ENCODE measurements at places on chromosomes 11 and 22. TPM values are rescaled to one million over a fixed set of nuclear protein-coding genes. Genes with fewer than 3 reads are reported as not detected.

DNA sequence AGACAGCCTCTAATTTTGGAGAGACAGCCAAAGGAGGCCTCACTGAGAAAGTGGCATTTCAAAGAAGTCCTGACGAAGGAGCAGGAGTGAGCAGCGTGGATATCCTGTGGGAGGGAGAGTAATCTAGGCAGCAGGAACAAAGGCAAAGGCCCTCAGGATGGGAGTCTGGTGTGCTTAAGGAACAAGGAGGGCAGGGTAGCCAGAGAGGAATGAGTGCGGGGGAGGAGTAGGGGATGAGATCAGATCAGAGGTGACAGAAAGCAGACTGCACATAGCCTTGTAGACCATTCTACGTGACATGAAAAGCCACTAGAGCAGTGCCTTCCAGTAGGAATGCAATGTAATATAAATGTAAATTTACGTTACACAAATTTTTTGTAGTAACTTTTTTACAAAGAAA lies 5.6 kb downstream of the SLC36A4 start:
- DNase-seq = no peak

DNA sequence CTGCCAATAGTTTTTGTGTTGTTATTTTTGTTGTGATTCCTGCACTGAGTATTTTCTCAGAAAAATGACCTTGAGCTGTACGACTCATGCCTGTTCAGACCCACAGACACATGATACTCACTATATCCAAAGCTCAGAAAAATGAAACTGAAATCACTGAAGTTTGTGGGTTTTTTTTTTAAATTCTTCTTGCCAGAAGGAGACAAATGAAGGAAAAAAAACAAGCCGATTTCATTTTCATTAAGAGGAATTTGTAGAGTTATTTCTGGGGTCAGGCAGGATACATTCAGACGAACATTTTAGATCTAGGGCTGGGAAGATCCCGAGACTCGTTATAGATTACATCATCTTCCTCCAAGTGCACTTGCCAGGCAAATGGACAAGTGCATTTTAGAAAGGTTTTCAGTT lies 60.4 kb downstream of the BMAL1 start:
- DNase-seq = no peak

- no peak for DNase-seq
Measured at GRCh38 chr22:47357086-47357485, 594.6 kb downstream of the TBC1D22A start.

DNA sequence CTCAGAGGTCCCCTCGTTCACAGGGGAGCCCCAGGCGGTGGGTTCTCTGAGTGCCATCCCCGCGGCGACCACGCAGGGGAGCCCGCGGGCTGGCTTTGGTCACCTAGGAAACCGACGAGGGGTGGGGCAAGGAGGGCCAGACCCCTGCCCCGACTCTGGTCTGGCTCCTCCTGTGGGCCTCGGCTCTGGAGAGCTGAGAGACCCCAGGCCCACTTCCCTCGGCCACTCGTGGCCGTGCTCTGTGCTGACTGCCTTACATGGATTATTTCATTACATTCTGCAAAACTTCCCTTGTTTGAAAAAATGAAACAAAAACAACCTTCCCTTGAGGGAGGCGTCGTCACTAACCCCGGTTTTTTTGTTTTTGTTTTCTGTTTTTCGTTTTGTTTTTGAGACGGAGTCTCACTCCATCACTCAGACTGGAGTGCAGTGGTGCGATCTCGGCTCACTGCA lies 15.1 kb upstream of the CYTH4 start:
- no peak for DNase-seq

DNA sequence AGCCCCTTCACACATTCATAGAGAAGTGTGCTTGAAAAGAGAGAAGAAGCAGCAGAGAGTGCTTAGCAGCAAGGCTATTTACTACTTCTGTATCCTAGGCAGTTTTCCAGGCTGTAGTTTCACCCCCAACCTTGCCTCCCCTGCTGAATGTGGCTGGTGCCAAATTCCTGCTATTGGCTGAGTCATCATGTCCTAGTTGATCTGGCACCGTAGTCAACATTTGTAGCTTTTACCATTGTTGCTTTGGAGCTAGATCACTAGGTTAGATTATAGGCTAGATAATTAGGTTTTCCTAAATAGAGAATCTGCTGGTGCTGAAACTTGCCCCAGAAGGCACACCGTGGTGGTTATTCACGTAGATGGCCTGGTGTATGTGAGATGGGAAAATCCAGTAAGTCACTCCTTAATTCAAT lies 32.7 kb downstream of the ARHGAP42 start:
- no peak for DNase-seq

DNA sequence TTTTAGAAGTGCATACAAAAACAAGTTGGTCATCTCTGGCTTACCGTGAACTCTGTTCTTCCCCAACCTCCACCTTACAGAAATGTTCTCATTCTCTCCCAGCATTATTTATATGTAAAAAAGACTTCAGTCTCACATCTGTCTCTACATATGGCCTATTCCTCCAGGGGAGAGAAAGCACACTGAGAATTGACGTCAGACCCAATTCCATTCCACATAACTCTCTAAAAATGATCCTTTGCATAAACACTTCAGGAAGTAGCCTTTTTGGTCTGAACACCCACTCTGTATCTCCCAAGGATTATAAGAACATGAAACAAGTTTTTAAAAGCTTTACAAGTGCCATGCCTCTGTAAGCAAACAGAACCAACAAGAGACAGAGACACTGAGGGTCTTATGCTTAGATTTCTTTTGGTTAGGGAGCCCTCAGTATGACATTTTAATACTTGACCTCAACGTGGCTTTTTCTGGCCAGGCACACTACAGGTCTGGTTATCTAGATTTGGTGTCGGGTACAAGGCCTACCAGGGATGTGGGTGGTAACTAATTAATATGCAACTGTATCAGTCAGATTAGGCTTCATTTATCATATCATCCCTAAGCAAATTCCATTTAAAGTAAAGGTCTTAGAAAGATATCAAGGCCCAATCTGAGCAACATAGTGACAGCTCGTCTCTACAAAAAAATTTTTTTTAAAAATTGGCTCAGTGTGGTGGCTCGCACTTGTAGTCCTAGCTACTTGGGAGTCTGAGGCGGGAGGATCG lies 48.5 kb upstream of the PPP2R1B start:
- DNase-seq = no peak

DNA sequence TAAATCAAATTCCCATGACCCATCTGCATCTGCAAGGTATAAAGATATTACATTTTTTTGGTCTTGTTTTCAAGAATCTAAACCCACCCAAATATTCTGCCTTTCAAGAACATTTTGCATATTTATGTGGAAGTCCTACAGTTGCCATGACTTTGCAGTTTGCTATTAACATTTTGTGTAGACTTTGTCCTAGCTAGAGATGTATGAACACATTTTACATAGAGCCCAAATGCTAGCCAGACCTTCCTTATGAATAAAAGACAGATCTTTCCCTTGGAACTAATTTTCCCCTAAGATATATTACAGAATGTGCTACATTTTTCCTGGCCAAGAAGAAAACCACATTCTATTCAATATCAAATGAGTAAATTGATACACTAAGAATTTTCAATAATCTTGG lies 772.5 kb downstream of the KCNA4 start:
- DNase-seq = no peak

GRCh38 chr11:8313504-8314090 lies 49.9 kb upstream of the LMO1 start:
- DNase-seq = no peak

GRCh38 chr22:44398856-44399837 lies 86.4 kb upstream of the SHISAL1 start:
- DNase-seq = no peak

DNA sequence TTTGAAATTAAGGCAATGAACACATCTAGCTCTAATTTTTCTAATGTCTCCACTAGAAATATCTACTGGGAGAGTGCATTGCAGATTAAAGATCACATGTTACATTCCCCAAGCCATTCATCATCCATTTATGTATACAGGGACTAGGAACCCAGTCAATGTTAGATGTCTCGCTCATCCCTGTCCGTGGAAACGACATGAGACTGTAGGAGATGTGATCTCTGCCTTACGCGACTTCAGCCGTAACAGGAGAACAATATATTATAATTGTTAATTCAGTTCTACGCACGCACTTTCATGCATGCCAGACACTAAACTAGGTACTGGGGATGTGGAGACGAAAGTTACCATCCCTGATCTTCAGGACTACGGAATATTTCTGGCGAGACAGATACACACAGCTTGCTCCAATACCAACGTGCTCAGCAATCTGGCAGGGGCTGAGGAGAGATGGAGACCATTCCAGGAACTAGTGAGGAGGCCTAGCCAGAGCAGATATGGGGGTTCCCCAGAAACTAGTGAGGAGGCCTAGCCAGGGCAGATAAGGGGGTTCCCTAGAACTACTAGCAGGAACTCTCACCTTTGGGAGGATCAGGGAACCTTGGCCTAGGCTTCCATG lies 706 bp downstream of the DCPS start:
- DNase-seq = no peak

DNA sequence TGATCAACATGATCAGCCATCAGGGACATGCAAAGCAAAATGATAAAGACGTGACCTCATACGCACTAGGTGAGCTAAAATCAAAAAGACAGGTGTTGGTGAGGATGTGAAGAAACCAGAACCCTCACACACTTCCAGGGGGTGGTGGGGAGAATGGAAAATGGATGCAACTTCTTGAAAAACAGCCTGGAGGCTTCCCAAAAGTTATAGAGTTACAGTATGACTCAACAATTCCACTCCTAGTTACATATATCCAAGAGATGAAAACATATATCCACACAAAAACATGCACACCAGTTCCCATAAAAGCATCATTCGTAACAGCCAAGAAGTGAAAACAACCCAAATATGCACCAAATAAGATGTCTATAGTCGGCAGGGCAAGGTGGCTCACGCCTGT lies 42.1 kb upstream of the APLNR start:
- no peak for DNase-seq

DNA sequence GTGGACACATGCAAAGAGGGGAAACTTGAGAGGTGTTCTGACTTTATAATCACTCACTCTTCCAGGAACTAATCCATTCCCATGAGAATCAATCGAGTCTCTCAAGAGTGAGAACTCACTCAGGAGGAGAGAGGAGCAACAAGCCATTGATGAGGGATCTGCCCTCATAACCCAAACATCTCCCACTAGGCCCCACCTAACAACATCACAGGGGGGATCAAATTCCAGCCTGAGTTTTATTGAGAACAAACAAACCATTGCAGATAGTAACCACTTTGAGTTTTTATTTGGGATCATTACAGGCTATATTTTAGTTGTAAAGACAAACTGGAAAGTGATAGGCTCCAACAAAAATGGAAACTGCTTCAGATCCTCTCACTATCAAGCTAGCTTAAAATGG lies 328.8 kb upstream of the CTSC start:
- peak; percentile 48 for DNase-seq

CCDC89 gene
- 0.94 TPM for polyA plus RNA-seq

CCDC88B gene
- polyA plus RNA-seq = 13.5 TPM

RAB39A gene
- 2.2 TPM for polyA plus RNA-seq

GGTLC2 gene
- not detected for polyA plus RNA-seq

CASP5 gene
- 15.2 TPM for polyA plus RNA-seq

ELMOD1 gene
- 0.43 TPM for polyA plus RNA-seq

MYO7A gene
- 68.4 TPM for polyA plus RNA-seq

SEZ6L gene
- polyA plus RNA-seq = 4.3 TPM

RGL4 gene
- 1.4 TPM for polyA plus RNA-seq

SCGB2A2 gene
- polyA plus RNA-seq = not detected

RELA gene
- polyA plus RNA-seq = 53.8 TPM

RAB6A gene
- 111 TPM for polyA plus RNA-seq

ST14 gene
- 164 TPM for polyA plus RNA-seq

SRSF8 gene
- polyA plus RNA-seq = 52.3 TPM

Measured in large intestine (tissue), 12 donors.